ENCODE measurements at places on chromosomes 7 and 10.
A peak's percentile ranks its signal among the peaks of the same experiment; 100 is the strongest.

- no peak for DNase-seq
Measured at GRCh38 chr7:133036289-133036688, 45.6 kb downstream of the CHCHD3 start.

DNA sequence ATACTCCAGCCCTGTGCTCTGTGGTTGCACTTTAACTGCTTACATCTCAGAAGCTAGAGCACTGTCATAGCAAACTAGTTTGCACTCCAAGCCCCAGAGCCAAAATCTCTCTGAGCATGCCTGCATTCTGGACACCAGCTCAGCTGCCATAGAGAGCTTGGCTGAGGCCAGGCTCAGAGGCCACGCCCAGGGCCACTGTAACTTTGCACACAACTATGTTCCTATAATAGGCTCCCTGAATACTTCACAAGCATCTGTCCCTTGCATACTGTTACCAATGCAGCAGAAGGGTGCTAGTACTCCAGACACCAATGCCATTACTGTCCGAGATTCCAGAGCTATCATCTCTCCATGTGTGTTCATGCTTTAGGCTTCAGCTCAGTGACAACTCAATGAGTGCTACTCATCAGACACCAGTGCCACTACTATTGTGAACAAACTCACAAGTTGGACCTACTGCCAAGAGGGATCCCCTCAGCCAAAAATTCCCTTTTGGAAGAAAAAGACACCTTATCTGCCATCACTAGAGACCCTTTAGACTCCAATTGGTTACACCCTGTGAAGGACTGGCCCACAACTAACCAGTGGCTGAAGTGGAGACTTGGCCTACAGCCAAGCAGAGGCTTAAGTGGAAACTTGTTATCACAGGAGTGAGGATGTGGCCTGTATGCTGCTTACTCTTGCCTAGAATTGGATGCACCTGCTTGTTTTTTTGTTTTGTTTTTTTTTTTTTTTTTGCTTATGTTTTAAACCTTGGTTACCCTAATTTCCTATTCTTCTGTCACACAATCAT lies 211.6 kb upstream of the MAGI2 start:
- no peak for DNase-seq

DNA sequence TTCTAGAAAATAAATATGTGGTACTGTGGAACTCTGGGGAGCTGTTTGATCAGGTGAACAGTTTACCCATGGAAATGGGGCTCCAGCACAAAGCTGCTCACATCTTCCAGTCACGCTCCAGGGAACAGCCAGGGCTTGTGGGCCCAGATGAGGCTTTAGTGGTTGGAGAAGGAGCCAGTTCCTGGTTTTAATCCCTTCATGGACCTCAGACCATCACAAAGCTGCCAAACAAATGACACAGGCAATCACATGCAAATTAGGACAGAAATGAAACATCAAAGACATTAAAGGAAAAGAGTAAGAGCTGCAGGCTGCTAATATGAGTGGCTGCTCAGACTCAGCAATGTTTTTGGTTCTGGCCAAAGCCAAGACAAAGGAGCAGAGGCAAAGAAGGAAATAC lies 2.2 kb upstream of the ATP6V0E2 start:
- no peak for DNase-seq

- DNase-seq: no peak
Measured at GRCh38 chr10:116909307-116909706, 60.0 kb downstream of the ENO4 start.

DNA sequence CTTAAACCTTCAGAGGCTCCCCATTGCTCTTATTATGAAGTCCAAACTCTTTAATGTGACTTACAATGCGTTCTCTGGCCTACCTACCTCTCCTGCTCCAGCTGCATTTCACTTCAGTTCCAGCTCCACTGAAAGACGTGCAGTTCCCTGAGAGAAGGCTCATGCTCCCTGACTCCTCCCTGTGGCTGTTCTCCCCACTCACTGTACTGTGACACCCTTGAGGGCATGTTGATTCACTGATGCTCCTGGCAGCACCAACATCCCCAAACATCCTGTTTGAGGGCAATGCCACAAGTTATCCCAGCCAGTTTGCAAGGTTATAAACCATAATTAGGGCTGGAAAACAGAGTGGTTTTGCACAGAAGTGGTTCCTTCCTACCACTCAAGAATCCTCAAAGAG lies 111.2 kb downstream of the LSM5 start:
- no peak for DNase-seq

DNA sequence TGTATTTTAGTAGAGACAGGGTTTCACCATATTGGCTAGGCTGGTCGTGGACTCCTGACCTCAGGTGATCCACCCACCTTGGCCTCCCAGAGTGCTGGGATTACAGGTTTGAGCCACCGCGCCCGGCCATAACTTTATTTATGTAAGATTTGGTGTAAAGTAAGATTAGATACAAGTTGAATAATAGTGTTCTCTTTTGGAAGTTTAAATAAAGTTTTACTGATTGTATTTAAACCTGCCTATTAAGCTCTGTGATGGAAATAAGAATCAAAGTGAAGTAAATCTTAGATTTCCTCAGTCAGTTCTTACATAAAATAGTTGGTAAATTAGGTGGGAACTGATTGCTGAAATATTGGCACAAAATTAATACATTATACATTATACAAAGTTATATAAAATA lies 86.0 kb downstream of the MKLN1 start:
- no peak for DNase-seq

DNA sequence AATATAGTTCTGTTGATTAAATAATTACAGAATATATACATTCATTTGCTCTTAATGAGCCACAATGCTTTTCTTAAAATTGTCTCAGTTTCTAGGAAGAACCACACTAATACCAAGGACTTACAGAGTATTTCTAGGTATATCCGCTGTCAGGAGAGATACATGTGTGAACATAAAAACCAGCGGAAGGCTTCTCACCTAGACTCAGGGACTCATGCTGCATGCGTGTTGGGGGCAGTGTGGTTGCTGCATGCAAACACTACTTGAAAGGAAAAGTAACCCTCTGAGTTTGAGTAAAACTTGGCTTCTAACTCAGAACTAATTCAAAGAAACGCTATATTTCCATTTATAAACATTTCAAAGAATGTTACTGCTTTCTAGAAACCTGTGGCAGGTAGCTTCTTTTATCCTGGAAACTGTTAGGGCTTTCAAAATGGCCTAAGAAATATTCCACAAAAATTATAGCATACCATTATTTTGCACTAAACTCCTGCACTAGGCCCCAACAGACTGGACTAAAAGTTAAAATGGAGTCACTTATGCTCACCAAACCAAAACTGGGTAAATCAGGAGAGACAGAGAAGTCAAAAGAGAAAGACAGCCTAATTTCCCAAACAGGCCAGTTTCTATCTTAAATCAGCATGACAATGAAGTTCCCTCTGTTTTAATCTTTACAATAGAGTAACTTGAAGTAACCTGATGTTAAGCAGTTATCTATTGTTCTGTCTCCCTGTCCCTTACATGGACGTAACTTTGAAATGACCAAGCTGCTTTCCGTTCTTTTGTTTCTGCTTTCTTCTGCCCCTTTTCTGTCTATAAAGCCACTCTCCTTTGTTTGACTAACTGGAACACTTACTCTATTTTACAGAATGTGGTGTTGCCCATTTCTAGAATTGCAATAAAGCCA lies 95.2 kb upstream of the FAM133B start:
- DNase-seq: peak; percentile 41

DNA sequence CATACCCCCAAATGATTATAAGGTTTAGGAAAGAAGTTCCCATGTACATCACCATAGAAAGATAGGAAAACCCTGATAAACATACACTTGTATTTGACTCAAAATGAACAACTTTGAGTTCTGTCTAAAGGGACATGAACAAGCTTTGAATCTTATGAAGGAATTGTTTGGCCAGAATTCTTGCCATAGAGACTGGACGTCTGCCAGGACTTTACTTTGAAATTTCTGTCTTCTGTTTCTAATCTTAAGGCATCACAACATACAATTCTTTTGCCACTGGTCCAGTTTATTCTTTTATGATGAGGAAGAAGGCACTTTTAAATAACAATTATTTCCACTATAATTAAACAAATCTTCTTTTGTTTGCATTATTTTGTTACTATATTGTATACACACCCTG lies 26.2 kb upstream of the CYP26C1 start:
- DNase-seq: no peak

DNA sequence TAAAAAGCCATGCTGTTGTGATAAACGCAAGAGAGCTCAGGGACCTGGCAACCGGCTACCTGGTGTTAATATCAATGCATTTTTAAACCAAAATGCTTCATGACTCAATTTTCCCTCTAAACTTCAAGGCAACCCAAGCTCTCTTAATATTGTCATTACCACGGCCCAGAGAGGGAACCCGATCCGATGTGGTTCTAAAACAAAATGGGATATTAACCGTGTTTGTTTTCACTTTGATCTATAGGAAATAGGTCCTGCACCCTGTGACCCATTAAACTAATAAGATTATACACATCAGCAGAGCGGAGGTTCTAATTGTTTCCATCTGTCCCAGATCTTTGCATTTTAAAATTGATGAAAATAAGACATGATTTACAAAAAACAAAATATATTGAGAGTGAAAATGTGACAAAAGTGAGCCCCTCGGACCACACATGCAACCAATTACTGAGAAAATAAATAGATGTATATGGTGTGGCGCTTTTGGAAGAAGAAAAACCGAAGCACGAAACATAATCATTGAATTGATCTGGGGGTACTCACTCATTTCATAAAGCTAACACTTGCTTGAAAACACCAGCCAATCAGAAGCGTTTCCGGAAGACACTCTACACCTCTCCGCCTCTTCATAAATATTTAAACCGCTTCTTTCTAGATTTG lies 290.3 kb upstream of the NFE2L3 start:
- DNase-seq: no peak

- DNase-seq: no peak
Measured at GRCh38 chr10:44242826-44243225, 142.1 kb downstream of the CXCL12 start.

GRCh38 chr10:33661580-33662336 lies 327.3 kb upstream of the NRP1 start:
- DNase-seq: no peak

DNA sequence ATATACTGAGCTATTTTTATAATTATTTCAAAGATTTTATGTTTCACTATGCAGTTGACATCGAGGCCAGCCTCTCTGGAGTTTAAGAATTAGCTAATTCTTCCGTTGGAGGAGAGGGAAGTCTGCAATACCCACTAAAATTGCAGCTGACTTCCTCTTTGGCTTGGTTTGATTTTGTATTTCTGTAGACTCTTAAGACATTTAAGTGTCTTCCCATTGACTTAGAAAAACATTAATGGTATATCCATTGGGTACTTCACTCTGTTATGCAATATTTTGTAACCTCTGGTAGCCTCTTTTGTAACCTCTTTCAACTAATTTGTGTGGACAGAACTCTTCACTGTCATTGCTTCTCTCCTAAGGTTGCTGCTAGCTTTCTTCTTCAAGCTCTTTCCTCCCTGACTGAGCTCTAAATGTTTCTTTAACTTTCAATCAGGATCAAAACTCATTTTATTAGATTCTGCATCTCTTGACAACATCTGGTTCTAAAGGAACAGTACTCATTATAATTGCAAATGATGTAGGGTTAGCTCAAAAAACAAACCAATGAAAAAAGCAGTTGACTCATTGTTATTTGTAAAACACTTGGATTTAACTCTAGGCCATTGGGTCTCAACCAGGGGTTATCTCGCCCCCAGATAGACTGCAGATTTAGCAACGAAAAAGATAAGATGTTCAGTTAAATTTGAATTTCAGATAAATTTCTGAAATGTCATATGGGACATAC lies 1.7 kb upstream of the ANKRD22 start:
- DNase-seq: no peak

DNA sequence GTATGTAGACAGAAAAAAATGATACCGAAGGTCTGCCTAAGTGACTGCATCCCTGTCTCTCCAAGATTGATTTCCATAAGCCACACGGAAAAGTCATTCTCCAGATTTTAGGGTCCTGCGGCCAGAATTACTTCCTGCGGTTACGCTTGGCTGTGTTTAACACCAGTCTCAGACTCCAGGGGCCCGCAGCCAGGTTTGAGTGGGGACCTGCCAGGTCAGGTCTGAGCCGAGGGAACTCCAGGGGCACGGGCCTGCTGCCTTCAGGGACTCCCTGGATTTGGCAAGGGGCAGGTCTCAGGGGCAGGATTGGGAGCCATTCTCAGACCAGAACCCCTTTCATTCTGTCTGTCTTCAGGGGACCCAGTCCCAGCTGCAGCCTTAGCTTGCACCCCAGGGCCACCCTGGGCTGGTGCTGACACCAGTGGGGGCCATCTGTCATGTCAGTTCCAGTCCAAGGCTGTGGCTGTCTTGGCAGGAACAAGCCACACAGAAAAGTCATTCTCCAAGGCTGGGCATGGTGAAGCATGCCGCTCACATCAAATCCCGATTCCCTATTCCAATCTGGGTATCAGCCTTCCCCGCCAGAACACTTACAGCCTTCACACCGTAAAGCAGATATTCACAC lies 39.0 kb downstream of the TMEM120A start:
- no peak for DNase-seq

DNA sequence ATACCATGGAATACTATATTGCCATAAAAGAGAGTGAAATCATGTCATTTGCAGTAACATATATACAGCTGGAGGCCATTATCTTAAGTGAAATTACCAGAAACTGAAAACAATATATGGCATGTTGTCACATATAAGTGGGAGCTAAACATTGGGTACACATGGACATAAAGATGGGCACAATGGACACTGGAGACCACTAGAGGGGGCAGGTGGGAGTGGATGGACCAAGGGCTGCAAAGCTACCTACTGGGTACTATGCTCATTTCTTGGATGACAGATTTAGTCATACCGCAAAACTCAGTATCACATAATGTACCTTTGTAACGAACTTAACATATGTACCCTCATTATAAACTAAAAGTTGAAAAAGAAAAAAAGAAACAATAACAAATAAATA lies 1167.6 kb downstream of the NXPH1 start:
- no peak for DNase-seq

GRCh38 chr7:6164491-6164890 lies 107.9 kb downstream of the CYTH3 start:
- DNase-seq: no peak

GRCh38 chr10:1210667-1211066 lies 154.5 kb downstream of the WDR37 start:
- no peak for DNase-seq

DNA sequence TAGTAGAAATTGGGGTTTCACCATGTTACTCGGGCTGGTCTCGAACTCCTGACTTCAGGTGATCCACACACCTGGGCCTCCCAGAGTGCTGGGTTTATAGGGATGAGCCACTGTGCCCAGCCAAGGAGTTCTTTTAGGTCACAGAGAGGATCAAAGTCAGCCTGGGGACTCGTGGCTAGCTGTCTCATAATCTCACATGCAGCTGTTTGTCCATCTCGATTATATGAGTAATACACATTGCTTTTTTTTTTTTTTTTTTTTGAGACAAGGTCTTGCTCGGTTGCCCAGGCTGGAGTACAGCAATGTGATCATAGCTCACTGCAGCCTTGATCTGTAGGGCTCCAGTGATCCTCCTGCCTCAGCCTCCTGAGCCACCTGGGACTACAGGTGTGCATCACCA lies 2.2 kb downstream of the IFT22 start:
- no peak for DNase-seq

GRCh38 chr10:103457896-103458583 lies 660 bp downstream of the CALHM1 start:
- DNase-seq: no peak

GRCh38 chr7:129421717-129422250 lies 12.4 kb upstream of the STRIP2 start:
- no peak for DNase-seq
